ENCODE measurements at places on chromosomes 11 and 22.
A peak's percentile ranks its signal among the peaks of the same experiment; 100 is the strongest.

DNA sequence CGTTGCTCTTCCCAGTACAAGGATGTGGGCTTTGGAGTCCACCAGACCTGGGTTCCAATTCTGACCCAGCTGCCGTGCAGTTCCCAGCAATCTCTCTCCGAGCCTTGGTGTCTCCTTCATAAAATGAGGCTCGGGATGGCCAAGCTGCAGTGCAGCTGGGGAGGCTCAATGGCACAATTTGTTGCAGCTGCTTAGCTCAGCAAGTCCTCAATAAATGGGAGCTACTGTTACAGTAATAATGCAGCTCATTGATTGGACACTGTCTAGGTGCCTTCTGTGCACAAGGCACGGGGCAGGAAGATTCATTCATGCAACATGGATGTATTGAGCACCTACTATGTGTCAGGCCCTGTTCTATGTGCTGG lies 37.1 kb downstream of the SHISAL1 start:
- no peak for DNase-seq

- DNase-seq, result no peak
Measured at GRCh38 chr11:78298291-78298771, 109.6 kb downstream of the USP35 start.

GRCh38 chr11:63709336-63709884 lies 28.1 kb downstream of the RTN3 start:
- DNase-seq, result no peak

DNA sequence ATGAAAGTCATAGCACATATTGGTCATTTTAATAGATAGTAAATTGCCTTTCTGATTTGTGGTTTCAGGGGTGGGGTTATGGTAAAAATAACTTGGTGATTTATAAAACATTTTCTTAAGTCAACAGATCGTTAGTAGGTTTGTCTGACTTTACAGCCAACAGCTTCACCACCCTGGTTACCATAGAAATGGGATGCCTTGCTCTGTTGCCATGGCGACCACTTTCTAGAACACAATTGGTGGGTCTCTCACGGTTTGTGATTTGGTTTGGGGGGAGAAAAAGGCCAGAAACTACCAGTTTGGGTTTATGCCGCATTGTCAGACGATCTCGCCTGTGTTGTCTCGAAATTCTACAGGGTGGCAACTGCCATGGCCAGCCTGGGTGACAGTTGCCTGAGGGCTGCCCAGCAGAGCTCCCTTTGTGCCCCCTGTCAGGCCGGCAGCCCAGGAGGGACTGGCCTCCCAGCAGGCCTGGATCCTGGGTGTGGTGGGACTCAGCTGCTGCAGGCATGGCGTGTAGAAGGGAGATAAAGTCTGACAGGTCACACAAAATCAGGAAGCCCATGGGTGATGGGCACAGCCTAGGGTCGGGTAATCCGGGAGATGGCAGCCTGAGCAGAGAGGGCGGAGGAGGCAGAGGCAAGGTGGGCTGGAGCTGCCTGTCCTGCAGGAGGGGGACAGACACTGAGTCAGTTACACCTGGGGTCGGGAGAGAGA lies 30.9 kb downstream of the KCNC1 start:
- DNase-seq, result no peak

DNA sequence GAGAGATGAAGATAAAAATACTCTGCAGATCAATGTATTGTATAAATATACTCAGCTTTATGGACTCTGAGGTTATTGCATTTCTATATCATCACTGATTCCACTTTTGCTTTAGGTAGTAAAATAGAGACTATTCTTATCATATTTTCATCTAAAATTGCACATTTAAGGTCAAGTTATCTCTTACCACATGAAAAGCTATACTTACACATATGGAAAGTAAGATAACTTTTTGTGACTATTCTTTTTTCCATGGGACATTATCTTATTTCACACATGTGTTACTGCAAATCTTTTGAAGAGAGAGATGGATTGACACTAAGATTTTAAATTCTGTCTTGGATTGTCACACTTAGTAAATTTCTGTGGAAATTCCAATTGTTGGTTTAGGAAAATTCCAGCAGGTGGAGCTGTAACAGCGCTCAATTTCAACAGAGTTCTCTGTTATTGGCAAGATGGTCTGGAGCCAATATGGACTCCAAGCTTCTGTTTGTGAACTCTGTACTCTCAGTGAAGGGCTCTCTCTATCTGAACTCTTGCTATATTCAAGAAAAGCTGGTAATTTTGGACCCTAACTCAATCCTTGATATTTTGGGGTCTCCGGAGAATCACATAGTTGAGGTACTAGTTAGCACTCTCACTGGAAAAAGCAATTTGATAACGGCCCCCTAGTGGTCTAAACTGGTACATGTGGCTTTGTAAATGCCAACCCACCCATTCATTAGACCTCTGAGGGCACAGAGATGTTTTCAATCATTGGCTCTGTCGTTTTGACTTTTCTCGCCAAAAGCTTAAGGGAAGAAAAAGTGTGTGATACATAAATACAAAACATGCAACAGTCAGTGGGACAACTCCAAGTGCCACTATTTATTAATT lies 429.7 kb downstream of the ETS1 start:
- DNase-seq, result peak; percentile 58

DNA sequence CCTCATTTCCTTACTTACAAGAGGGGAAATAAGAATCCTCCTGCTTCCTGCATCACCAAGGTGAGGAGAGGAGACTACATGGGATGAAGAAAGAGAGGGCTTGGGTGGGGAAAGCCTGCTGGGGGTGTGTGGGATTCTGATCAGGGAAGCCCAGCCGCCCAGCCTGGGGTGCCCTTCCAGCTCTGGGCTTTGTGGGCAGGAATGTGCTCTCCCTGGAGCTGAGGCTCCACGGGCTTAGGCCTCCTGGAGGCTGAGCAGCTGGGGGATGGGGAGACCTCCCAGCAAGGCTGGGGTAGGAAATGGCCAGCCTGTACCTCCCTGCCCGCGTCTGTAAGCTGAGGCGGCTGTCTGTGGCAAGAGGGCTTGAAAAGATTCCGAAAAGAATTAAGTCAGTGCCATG lies 206.1 kb downstream of the GRIK4 start:
- no peak for DNase-seq

GRCh38 chr11:3890014-3890413 lies 34.5 kb downstream of the STIM1 start:
- no peak for DNase-seq

GRCh38 chr11:112748713-112749543 lies 212.3 kb upstream of the NCAM1 start:
- no peak for DNase-seq

- no peak for DNase-seq
Measured at GRCh38 chr11:134762248-134763029, 350.4 kb upstream of the B3GAT1 start.

- DNase-seq, result no peak
Measured at GRCh38 chr11:113974741-113975470, at the start of gene HTR3A. TSS of gene HTR3A (plus strand) at chr11:113975108. CDS start at chr11:113975326, 218 bp downstream.

DNA sequence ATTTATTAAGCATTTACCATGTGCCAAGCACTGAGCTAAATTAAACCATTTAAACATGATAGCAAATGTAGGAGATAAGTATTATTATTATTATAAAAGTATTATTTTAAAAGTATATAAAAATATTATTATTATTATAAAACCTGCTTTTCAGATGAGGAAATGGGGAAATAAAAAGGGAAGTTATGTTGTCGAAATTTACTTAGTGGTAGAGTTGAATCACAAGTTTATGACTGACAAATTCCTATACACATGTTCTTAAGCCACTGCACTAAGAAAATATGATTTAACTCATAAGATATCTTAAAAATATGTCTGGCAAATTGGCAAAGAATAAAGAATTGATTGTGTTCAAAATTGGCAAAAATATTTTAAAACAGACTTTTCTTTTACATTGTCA lies 53.8 kb downstream of the CASP12 start:
- DNase-seq, result no peak

DNA sequence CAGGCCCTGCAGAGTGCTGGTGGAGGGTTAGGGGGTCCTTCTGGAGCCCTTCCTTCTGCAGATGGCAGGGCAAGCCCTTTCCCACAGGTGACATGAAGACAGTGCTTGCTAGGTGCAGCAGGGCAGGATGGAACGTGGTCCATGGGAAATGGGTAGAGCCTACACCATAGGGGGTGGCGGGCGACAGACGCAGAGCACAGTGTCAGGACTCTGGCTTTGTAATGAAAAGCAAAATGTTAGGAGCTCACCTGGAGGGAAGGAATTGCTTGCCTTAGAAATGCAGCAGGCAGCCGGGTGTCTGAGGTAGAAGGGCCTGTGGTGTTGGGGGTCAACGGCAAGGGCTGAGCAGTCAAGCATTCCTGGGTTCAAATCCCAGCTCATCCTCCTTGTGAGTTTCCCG lies 54.9 kb downstream of the ARHGAP8 start:
- no peak for DNase-seq

DNA sequence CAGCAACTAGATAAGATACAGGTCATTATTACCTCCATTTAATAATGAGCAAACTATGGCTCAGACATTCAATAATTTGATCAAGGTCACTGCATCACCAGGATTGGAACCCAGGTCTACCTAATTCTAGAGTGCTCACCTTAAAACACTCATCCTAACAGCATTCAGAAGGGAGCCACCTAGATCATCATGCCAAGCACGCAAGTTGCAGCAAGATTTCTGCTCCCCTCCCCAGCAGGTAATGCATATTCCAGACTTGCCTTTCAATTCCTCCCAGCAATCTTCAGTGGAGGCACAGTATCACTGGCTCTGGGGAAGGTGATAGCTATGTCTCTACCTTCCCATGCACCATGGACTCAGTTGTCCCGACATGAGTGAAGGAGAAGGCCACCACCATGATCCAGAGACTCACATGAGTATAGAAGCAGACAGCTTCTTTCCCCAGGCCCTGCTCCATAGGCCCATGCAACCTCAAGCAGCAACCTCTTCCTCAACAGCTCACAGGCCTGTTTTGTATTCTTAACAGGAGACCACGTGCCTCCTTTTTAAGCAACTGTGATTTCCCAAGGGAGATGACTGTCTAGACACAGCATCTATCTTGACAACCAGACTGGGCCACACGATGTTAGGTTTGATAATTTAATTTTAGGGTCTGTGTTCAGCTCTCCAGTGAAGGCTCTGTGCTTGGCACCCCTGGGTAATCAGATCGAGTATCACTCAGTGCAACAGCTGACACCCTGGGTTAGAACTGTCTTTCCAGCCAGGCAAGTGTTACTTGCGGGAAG lies 36.4 kb downstream of the RAB30 start:
- no peak for DNase-seq

GRCh38 chr11:134145715-134146114 lies 76.8 kb downstream of the JAM3 start:
- DNase-seq, result no peak

DNA sequence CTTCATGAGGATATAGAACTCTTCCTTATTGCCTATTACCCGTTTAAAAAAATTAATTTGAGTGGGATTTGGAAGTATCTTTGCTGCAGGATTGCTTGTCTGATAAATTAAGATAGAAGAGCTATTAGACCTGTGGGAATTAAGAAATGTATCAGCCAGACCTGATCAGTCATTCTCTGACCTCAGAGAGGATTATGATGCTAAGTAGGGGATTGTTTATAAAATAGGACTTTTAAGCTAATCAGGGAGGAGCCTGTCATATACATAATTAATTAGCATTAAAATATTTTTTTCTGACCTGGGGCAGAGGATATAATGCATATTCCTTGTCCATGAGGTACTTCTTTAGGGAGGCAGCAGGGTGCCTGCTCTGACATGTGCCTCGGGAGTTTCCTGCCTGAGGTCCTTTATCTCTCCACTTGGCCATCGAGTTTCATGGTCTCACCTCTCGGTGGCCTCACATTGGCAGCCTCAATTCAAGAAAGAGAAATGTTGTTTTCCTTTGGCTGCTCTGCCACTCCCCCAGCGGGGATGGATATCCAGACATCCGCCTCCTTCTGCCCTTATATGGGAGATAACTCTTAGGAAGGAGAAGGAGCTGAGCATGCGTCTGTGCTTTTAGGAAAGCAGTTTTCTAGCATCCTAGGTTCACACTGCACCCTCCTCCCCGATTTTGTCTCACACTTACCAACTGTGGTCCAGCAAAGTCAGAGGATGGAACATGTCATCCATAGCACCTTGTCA lies 41.1 kb downstream of the DIXDC1 start:
- no peak for DNase-seq

GRCh38 chr11:66002648-66003225 lies 434 bp downstream of the BANF1 start:
- peak; percentile 76 for DNase-seq

DNA sequence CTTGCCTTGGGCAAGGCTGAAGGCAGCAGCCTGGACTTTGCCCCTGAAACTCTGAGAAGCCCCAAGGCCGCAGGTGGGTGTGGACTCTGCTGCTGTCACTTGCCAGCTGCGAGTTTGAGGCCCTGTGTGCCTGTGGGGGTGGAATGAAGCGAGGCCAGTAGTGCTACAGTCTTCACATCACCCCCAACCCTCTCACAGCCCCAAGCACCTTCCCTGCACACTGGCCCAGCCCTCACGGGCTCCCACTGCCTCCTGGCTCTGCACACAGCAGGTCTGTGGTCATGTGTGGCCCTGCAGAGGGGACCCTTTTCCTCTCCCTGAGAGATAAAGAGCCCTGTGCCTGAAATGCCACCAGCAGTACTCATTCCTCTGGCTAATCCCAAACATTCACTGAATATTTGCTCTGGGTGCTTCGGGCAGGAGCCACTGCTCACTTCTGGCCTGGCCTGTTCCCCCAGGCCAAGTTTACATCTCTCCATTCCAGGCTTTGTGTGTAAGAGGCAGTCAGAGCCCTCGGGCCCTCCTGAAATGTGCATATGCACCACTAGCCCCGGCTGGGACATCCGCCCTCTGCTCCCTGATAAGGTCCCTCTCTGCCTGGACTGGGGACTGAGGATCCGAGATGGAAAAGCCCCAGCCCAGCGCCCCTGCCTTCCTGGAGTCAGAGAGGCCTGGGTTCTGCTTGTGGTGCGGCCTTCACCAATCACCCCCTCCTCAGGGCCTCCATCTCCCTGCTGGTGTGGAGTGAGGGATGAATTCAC lies 17.7 kb downstream of the MGAT3 start:
- DNase-seq, result no peak

Measured in activated CD8-positive, alpha-beta memory T cell treated with anti-CD3 and anti-CD28 coated beads, Interleukin-2, amount 50 U/mL, for 4 hours (primary cell).